ENCODE measurements at places on chromosomes 6 and 20.

DNA sequence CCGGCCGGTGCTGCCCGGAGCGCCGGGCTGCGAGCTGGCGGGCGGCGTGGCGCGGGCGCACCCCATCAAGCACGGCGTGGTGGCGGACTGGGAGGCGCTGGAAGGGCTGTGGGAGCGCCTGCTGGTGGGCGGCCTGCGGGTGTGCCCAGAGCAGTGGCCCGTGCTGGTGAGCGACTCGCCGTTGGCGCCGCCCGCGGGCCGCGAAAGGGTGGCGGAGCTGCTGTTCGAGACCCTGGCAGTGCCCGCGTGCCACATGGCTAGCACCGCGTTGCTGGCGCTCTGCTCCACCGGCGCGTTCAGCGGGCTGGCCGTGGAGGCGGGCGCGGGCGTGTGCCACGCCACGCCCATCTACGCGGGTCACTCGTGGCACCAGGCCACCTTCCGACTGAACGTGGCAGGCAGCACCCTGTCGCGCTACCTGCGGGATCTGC, 517 bp downstream of the ACTL10 start:
- no peak for DNase-seq

DNA sequence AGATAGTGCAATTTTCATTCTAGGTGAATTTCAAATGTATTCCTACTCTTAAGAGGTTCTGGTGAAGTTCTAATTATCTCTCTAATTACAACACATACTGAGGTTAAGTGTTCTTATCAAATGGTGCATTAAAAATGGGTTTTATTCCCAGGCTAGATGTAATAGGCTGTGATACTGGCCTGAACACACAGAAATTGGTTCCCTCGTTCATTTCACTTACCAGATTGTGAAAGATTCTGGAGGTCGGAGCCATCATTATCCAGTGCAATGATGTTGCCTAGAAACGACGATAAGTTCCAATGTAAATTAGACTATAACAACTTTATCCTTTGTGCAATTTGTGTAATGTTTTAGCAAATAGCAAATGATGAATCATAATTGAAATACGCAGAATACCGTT, 172.6 kb upstream of the SOX4 start:
- no peak for DNase-seq

GRCh38 chr6:139290787-139291311, 949 bp downstream of the TXLNB start:
- no peak for DNase-seq

DNA sequence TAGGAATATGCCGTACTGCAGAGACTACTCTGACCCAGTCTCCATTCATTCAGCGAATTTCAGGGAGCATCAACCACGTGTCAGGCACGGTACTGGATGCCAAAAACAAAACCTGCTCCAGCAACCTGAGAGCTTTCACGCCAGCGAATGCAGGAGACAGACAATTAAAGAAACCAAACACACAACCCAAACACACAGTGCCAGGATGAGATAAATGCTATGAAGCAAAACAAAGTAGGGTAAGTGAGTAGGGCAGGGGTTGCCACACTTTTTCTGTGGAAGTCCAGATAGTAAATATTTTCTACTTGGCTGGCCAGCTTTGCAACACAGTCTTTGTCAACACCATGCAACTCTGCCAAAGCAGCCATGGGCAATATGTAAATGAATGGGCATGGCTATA, 10.0 kb downstream of the MOCS1 start:
- no peak for DNase-seq

GRCh38 chr20:62320581-62321354, 18.0 kb downstream of the ADRM1 start:
- DNase-seq, result no peak

DNA sequence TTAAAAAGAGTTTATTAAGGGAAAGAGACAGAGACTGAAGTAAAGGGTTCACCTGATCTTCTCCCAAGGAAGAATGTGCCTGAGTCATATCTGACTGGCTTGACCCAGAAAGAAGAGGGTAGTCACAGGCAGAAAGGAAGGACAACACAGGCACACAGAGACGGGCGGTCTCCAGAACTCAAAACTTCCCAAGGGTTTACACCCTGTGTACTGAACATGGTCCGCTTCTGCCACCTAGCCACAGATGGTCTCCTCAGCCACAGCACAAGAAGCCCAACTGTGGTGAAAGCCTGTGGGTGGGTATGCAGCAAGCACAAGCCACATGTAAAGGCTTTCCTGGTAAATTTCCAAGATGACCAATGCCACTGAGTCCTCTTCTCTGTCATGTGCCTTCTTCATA, 17.2 kb downstream of the UNC5CL start:
- DNase-seq, result no peak

- DNase-seq, result no peak
Observed at GRCh38 chr6:37272834-37273566, 15.1 kb upstream of the TMEM217 start.

DNA sequence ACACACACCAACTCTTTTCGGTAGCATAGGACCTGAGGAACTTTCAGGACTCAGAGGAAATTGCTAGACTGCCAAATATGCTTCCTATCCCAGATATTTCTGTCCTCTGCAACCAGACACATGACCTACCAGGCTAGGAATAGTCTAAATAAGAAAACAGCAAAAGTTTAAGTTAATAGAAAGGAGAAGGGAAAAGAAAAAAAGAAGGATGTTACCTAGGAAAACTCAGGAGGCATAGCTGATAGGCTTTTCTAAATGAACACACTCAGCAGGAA, 74.6 kb downstream of the MAP3K5 start:
- DNase-seq, result no peak

GRCh38 chr6:27812078-27812804, 100.0 kb downstream of the OR2B2 start:
- no peak for DNase-seq

DNA sequence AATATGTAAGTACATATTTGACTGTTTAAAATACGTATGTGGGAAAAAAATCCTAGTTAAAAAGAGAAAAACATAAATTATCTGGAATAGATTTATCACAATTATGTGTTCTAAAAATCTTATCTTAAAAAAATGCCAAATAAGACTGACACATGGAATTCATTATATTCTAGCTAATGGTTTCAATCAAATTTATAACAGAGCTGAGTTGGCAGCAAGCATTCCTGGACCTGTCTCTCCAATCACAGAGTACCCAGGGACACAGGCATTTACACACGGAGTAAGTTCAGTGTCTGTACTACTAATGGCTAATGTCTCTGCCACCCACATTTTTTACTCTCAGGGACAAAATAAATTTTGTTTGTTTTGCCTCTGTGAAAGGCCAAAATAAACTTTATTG, 122.3 kb downstream of the RPS12 start:
- no peak for DNase-seq

- peak; percentile 53 for DNase-seq
Observed at GRCh38 chr20:18566892-18567738, at the start of gene SMIM26. Gene SMIM26, plus strand, starts transcription at chr20:18567432. Its CDS starts 47 bp downstream, at chr20:18567479.

DNA sequence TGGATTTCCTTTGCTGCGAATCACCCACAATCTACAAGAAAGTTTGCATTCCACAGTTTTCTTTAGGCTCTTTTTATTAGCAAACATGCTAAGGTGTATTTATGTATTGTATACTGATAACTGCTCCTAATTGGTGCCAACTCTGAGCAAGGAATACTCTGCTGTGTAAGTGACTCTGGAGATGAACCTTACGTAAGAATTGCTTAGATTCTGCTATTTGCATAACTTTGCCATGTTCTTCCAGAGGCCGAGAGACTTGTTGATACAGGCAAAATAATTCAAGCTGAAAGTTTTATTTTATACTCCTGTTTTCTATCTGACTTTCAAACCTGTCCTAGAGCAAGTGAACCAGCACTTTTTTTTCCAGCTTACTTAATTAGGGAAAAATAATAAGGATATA, 461.3 kb downstream of the GJA1 start:
- no peak for DNase-seq

DNA sequence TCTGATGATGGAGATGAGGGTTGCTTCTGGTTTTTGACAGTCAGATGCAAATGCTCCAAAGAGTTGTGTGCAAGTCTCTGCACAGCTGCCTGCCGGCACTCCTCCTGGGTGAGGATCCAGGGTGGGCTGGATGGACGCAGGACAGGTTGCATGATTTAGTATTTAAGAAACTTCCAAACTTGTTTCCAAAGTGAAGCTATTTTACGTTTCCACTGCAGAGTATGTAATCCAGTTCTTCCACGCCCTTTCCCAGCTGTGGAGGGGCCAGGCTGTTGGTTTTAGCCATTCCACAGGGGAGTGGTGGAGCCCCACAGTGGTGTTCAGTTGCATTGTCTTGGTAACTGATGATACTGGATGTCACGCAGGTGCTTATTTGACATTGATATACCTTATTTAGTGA, 157.3 kb downstream of the THBS2 start:
- no peak for DNase-seq

DNA sequence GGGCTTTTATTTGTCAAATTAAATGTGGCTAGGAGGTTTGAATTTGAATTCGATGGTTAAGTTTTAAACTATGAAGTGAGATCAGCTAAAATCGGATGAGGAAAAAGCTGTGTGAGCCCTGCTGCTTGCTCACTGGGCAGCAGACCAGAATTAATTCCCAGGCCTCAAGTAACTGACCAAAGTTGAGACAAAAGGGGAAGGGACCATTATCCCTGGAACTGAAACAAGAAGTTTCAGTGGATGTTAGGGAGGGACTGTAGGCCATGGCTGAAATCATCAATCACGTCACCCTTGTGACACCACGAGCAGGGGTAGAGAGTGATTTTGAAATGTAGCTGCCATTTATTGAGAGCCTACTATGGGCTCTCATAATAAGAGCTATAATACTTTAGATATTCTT, 7.0 kb upstream of the PRSS35 start:
- no peak for DNase-seq

GRCh38 chr6:25062070-25062811, 126.5 kb upstream of the RIPOR2 start:
- no peak for DNase-seq

GRCh38 chr20:50146732-50147662, 6.5 kb downstream of the PEDS1 start:
- DNase-seq, result no peak

GRCh38 chr6:12147557-12148316, 135.6 kb downstream of the HIVEP1 start:
- DNase-seq, result no peak

GRCh38 chr6:6712449-6713403, 124.2 kb downstream of the LY86 start:
- DNase-seq, result no peak

DNA sequence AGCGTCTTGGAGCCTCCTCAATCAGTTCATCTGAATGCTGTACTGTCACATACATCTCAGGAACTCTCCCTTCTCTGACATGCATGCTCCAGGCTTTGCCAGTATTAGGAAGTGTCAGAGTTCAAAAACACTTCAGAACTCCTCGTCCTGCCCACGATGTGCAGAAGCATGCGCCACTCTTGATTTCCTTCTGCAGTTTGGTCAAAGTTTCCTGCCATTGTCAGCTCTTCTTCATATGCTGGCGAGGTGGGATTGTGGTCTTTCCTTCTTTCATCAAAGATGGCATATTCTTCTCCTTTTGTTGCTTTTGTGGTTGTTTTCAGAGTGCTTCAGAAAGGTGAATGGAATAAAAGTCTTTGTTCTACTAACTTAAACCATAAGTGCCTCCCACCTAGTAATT, 21.0 kb downstream of the SLC13A3 start:
- DNase-seq, result no peak

DNA sequence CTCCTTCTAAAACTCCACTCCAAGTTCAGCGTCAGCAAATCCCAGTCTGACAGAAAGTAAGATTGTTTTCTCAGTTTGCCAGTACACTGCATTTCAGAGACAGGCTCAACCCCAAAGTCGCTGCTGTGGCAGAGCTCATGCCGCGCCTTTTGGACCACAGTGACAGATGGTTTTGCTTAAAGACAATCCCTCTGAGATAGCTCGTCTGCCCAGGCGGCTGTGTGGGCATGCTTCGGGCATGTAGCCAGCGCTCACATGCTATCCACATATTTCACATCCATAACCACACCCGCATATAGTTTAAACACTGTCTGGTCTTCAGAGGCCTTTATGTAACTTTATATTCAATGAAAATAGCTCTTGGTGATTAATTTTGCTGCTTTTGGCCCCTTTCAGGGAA, 14.7 kb upstream of the PXDC1 start:
- DNase-seq, result no peak

- no peak for DNase-seq
Observed at GRCh38 chr6:142942238-142942637, 2.7 kb downstream of the HIVEP2 start.

GRCh38 chr20:3783068-3783489, 1.8 kb upstream of the SPEF1 start:
- DNase-seq, result no peak

DNA sequence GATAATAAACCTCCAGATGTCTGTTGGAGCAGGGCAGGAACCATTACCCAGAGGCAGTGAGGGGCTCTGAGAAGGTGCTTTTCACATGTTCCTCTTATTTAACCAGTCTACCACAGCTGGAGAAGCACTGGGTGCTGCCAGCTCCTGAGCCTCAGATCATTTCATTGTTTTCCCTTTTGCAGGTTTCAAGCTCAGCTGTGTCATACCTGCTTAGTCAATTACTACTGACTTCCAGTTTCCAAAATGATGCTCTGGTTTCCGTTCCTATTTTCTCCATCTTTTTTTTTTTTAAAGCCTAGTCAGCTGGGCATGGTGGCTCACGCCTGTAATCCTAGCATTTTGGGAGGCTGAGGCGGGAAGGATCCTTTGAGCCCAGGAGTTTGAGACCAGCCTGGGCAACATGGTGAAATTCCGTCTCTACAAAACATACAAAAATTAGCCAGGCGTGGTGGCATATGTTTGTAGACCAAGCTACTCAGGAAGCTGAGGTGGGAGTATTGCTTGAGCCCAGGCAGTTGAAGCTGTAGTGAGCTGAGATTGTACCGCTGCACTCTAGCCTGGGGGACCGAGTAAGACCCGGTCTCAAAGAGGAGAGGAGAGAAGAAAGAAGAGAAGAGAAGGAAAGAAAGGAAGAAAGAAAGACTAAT, 6.7 kb downstream of the FLOT1 start:
- no peak for DNase-seq

GRCh38 chr20:428658-429200, 20.6 kb downstream of the RBCK1 start:
- no peak for DNase-seq

DNA sequence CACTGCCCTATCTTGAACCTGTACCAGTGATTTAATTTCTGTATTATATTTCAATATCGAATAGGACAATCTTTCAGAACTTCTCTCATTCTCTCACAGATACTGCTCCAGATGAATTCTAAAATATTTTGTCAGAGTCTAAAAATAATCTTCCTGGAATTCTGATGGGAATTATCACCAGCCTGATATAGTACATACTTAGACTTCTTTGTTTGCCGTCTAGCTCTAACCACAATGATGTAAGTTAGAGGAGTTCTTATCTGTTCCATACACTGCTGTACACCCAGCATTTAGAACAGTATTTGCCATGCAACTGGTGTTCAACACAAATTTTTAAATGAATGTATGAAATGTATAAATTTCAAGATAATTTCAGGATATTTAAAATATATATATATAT, 1.3 kb upstream of the HUS1B start:
- DNase-seq, result no peak

- no peak for DNase-seq
Observed at GRCh38 chr20:34122274-34122980, 10.4 kb upstream of the EIF2S2 start.

GRCh38 chr6:98808541-98809210, 25.7 kb upstream of the POU3F2 start:
- DNase-seq, result no peak

Measured in NCI-H1417 treated with DMSO at 0.1 percent for 48 hours (cell line).